ENCODE measurements at places on chromosomes 2 and 18.

- no peak for DNase-seq
Observed at GRCh38 chr2:42895134-42895790, 102.9 kb upstream of the HAAO start.

DNA sequence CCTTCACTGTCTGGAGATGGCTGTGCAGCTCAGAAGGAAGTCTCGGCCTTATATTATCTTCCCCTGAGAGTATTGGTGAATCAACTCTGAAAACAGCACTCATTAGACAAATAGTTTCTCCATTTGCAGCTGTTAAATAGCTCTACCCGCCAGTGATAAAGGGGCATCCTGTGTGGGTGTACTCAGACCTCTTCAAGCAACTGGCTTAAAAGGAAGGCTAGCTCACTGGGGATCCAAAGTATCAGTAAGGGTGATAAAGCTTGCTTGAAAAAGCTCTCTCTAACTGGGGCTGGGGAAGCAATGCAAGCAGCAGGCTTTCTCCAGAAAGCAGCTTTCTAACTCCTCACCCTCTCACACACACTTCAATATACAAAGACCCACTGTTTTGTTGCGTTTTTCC lies 64.9 kb upstream of the PSMD14 start:
- no peak for DNase-seq

DNA sequence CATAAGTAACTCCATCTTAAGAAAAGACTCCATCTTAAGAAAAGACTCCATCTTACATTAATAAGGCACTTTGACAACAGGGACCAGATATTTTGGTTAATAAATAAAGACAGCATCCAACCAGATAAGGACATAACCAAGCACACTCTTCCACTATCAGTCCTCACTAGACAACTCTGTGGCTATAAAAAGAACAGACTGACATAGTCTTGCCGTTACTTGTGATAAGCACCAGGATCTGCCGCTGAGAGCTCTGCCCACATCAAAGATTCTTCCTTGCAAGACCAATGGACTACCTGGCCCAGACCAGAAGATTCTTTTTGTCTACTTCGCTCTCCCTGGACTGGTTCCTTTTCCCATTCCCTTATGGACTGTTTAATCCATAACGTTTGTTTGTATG lies 667.4 kb downstream of the NYAP2 start:
- DNase-seq = no peak

DNA sequence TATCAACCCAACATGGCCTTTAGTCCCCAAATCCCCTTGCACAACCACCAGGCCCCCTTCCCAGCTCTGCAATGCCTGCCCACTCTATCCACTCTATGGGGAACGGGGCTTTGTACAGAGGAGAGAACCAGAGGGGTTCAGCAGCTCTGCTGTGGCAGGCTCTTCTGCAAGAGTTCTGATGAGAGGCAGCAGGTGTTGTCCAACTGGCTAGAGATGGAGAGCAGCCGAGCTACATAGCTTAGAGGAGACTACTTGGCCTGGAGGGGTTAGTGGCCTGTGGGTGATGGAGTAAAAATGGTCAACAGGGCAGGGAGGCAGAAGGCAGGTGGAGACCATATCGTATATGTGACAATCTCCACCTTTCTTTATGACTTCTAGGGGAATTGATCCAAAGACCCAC lies 103.0 kb downstream of the QPCT start:
- no peak for DNase-seq

DNA sequence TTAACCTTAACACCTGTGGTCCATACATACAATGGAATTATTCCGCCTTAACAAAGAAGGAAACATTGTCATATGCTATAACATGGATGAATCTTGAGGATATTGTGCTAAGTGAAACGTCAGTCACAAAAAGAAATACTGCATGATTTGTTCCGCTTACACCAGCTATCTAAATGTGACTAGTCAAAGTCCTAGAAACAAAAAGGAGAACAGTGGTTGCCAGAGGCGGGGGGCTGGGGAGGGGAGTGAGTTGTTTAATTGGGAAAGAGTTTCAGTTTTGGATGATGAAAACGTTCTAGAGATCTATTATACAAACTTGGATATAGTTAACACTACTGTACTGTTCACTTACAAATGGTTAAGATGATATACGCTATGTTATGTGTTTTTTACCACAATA lies 72.0 kb downstream of the SPRED2 start:
- DNase-seq = no peak

DNA sequence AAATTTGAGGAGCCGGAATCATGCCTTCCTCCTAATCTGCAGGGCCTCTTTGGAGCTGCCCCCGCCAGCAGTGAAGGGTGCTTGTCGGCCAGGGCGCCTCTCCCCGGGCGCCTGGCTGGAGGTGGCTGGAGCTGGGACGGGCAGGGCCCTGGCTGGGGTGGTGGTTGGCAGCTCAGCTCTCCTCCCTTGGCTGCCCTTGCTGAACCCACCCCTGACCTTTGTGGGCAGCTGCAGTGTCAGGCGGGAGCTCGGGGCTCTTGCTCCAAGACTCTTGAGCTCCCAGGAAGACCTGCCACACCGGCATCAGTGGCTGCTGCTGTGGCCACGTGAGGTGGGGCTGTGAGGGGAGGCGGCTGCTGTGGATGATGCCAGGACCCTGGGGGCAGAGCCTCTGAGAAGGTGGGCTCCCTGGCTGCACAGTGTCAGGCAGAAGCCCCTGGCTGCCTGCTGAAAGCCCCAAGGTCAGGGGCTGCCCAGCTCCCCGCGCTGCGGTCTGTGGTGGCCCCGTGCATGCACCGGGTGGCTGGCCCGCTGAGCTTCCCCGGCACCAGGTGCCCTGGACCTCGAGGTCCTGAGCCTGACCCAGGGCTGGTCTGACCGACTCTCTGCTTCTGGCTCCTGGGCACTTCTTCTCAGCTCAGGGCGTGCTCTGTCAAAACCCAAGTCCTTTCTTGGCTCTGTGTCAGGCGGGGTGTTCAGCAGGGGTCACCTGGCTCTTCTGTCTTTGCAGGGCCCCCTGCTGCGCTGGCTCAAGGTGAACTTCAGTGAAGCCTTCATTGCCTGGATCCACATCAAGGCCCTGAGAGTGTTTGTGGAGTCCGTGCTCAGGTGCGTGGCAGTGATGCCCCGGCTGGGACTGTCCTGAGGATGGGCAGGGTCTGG lies 34.5 kb downstream of the PDIA6 start:
- DNase-seq = no peak

DNA sequence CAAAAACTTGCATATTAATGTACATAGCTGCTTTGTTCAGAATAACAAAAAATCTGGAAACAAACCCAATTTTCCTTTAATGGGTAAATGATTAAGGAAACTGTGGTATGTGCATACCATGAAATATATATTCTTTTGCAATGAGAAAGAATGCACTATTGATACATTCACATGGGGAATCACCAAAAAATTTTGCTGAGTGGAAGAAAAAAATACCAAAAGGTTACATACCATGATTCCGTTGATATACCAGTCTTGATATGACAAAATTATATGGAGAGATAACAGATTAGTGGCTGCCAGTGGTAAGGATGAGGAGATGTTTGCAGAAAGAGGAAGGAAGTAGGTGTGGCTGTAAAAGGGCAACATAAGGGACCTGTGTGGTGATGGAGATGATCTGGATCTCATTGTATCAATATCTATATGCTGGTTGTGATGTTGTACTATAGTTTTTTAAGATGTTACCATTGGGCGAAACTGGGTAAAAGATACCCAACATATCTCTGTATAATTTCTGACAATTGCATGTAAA lies 54.6 kb upstream of the BCL2L11 start:
- no peak for DNase-seq

DNA sequence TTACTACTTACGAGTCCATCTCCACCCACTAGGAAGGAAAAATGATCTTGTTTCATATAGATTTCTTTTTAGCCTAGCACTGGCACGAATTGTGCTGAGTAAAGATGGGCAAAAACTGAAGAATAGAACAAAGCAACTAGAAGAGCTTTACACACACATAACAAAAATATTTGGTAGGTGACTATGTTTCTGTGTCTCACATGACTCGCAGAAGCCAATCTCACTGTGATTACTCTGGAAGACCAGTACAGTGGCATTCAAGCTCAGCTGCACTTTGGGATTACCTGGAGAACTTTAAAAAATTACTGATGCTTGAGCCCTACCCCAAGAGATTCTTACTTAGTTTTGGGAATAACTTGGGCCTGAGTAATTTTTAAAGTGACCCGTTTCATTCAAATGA lies 378.7 kb downstream of the METTL4 start:
- DNase-seq = no peak

DNA sequence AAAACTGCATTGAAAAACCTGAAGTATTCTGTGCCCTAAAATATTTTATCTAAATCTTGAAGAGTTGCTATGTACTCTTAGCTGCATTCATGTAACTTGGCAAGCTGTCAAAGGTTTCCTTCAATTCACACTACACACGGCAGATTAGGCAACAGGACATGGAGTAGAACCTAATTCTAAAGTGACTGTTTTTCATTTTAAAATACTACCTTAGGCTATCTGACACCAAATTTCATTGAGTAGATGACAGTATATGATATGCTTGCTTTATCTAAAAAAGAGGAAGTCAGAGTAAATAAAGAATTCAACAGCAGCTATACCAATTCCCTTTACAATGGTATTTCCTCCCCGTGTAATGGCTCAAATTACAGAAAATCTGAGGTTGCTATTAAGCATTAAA lies 45.4 kb downstream of the EXOC6B start:
- DNase-seq = no peak

DNA sequence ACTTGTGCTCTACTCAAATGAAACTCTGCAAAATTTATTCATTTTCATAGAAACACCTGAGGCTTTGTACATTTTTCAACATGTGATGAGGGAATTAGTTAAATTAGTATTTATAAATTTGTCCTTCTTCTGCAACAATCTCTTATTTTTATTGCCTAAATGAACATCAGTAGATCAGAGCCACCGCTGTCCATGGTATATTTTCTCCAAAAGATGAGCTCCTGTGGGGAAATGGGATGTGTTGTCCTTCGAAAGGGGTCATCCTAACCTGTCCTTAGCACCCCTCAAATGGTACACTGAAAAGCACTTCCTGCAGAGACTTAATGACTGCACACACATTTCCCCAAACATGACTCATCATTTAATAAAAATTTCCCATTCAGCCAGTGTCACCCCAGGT lies 714.6 kb downstream of the MBD2 start:
- DNase-seq = no peak

GRCh38 chr2:222861411-222862105 lies 722 bp downstream of the ACSL3 start:
- peak; percentile 8 for DNase-seq

GRCh38 chr18:50844554-50844953 lies 24.7 kb upstream of the MRO start:
- DNase-seq = no peak

GRCh38 chr18:78769502-78770105 lies 210.0 kb upstream of the SALL3 start:
- no peak for DNase-seq

DNA sequence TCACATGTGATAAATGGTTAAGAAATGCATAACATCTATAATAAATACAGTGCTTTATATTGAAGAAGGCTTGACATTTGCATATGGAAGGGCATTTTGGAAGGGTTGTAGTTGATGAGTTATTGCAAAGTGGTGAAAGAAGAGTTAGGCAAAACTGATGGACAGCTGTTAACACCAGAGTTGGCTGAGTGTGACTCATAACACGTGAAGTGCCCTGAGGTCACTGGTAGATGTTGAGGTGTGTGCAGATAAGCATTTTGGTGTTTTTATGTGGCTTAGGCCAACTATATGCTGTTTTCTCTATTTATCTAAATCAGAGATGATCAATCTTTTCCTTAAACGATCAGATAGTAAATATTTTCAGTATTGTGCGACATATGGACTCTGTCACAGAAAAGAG lies 154.3 kb upstream of the KCNH7 start:
- no peak for DNase-seq

DNA sequence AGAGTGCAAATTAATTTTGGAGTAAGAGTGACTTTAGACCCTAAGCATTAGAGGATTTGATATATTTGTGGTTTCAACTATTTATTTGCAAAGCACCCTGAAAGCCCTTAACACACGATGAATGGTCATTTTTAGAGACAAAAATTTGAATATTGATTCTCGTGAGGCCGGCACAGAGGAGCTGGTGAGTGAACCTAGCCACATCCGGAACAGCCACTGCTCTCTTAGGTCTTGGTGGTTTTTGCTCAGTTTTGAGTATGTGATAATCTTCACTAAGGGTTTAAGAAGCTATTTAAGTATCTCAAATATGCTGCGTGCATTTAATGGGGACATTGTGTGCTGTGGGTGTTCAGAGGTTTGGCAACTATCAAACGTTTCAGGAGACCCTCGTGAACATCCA lies 204.8 kb downstream of the TSN start:
- DNase-seq = no peak

DNA sequence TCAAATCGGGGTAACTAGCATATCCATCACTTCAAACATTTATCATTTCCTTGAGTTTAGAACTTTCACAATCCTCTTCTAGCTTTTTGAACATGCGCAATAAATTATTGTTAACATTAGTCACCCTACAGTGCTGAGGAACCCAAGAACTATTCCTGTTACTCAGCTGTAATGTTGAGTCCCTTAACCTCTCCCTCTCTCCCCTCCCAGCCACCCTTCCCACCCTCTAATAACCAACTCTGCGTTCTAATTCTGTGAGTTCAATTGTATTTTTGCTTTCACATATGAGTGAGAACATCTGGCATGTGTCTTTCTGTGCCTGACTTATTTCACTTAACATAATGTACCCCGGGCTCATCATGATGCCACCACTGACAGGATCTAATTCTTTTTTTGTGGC lies 78.6 kb upstream of the RANBP2 start:
- DNase-seq = no peak

DNA sequence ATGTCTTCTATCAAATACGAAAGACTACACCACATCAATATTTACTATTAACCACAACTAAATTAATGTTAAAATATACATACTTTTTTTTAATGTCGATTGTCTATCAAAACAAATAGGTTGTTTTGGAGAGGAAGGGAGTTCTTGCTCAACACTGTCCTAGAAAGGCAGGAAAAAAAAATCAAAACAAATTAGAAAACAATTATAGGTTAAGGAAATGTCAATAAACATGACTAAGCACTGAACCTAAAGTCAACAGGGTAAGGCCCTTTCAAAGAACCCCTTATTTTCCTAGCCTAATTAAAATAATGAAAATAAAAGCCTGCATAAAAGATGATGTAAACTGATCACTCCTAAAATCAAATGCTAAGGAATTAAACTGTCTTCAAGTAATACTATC lies 2.8 kb downstream of the CEP76 start:
- DNase-seq = no peak

GRCh38 chr18:48453330-48454066 lies 44.3 kb upstream of the ZBTB7C start:
- DNase-seq = no peak

DNA sequence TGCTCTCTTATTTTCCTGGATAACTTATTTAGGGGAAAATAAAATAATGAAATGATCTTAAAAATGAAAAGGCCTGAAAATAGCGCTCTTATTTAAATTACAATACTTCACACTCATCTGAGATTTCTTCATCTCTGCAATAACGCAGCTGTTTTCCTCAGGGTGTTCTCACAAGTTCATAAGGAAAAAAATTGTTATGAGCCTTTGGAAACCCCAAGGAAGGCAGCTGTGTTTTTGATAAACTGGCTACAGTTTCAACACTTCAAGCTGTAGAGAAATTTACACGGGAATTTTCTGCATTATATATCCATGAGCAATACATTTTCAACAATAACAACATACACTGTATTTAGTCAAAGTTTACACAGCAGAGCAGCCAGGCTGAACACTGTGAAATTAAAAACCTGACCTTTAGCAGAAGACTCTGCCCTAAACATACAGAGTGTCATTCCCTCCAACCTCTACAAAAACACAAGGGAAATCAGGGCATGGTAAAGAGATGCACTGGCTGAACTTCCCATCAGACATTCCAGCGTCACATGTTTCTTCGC lies 959.6 kb downstream of the SLC4A3 start:
- no peak for DNase-seq
